Chondrocyte (in vitro differentiated cells): ENCODE measurements at places on chromosomes 4 and X.

- H3K36me3 ChIP-seq: no peaks in the 10 kb centered on the region
- H3K27ac ChIP-seq: no peak overlapping the region
- peaks cover 6% of the 10 kb centered on the region for H3K4me1 ChIP-seq
- H3K4me3 ChIP-seq: no peak overlapping the region
- DNase-seq: no peak
Observed at GRCh38 chr4:72531768-72532290, 37.2 kb downstream of the ADAMTS3 start.

DNA sequence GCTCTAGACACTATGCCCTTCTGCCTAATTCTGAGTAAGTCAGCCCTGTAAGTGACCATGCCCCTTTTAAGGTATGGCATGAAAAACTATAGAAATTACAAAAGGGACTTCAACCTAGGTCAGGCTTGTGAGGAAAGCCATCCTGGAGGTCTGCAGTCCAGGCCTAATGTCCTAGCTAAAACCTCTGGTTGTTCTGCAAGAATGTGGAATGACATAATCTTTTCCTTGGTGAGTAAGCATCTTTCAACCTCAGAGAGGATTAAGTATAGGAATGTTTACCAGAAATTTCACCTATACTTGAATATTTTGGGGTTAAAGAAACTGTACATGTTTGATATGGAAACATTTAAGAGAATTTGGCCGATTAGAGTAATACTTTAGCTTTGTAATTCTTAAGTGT, 23.8 kb upstream of the HPSE start:
- no peak for DNase-seq
- peak overlapping the region; percentile 79 for H3K27ac ChIP-seq
- H3K27me3 ChIP-seq: no peaks in the 10 kb centered on the region
- peaks cover 19% of the 10 kb centered on the region for H3K4me1 ChIP-seq

DNA sequence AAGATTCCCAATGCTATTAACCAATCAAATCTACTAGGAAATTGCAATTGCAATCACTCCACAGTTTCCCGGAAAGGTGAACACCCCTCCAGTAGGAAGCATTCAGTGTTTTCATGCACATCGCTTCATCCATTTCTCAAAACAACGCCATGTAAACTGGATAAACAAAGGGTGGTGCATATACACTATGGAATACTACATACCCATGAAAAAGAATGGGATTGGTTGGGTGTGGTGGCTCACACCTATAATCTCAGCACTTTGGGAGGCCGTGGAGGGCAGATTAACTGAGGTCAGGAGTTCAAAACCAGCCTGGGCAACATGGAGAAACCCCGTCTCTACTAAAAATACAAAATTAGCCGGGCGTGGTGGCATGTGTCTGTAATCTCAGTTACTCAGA, 29.1 kb downstream of the DHRSX start:
- no peak overlapping the region for H3K27ac ChIP-seq
- no peak overlapping the region for H3K4me3 ChIP-seq
- peak; percentile 9 for DNase-seq
- no peaks in the 10 kb centered on the region for H3K27me3 ChIP-seq

DNA sequence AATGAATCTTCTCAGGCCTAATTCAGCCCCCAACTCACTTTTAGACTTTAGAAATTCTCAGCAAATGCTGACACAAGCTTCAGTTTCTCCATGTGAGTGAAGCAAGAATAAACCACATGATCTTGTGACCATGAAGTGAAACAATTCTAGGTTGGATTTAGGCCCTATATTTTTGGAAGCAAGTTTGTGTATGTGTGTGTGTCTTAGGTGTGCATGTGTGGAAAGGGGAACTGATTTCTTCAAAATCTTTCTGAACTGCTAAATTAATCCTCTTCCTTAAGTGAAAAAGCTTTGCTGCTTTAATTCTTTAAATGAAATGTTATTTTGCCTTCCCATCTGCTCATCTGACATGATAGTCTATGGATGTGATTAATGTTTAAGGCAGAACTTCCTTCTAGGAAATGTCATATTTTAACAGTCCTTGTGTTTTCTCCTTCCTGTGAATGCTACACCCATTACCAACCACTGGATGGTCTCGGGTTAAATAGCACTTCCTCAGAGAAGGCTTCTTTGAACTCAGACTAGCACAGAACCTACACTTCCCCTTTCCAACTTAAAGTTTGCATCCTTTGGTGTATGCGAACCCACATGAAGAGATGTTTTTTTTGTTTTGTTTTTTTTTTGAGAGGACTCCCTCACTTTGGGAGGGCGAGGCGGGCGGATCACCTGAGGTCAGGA, 1.2 kb upstream of the TMEM144 start:
- peak overlapping the region; percentile 62 for H3K27ac ChIP-seq
- no peaks in the 10 kb centered on the region for H3K36me3 ChIP-seq
- DNase-seq: no peak

- no peak for DNase-seq
- no peak overlapping the region for H3K4me3 ChIP-seq
- peaks cover 5% of the 10 kb centered on the region for H3K36me3 ChIP-seq
- H3K27me3 ChIP-seq: no peaks in the 10 kb centered on the region
- no peak overlapping the region for H3K27ac ChIP-seq
- H3K4me1 ChIP-seq: no peaks in the 10 kb centered on the region
Observed at GRCh38 chrX:13069771-13070416, 25.5 kb upstream of the FAM9C start.

- H3K27me3 ChIP-seq: peaks cover 42% of the 10 kb centered on the region
Observed at GRCh38 chr4:5988086-5988845, 30.0 kb downstream of the C4orf50 start.

- H3K27me3 ChIP-seq: no peaks in the 10 kb centered on the region
- H3K4me1 ChIP-seq: peaks cover 30% of the 10 kb centered on the region
- H3K36me3 ChIP-seq: peaks cover 2% of the 10 kb centered on the region
- no peak overlapping the region for H3K27ac ChIP-seq
- DNase-seq: no peak
Observed at GRCh38 chr4:118177126-118177525, 142.8 kb downstream of the NDST3 start.

DNA sequence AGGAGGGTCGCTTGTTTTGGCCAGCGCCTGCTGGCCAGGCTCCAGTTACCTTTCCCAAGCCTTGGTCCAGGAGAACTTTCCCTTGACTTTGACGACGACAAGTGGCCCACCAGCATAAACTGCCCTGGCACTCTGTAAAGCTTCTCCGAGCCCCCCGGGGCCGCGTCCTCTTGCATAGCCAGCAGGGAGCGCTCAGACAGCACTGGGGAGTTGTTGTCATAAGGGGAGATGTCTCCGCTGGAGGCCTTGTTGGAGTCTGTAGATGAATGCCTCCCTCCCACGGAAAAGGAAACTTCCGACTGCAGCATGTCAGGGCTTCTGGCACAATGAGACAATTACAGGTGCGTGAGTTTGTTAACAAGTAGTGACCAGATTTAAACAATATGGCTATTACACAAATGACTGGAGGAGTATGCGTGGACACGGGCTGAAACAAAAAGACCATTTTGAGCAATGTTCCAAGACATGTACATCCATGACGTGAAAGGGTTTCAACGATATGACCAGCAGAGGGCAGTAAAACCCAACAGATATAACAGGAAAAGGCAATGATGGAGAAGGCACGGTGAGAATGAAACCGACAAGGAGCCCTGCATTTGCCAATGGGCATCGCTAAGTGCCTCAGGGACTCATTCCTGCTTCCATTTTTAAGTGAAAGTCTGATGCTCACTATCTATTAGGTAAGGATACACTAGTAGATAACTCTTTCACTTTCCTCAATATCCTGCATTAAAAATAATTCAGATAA, 33.0 kb downstream of the HCCS start:
- H3K27ac ChIP-seq: no peak overlapping the region
- no peaks in the 10 kb centered on the region for H3K36me3 ChIP-seq
- no peaks in the 10 kb centered on the region for H3K4me1 ChIP-seq
- no peaks in the 10 kb centered on the region for H3K27me3 ChIP-seq
- no peak overlapping the region for H3K4me3 ChIP-seq

DNA sequence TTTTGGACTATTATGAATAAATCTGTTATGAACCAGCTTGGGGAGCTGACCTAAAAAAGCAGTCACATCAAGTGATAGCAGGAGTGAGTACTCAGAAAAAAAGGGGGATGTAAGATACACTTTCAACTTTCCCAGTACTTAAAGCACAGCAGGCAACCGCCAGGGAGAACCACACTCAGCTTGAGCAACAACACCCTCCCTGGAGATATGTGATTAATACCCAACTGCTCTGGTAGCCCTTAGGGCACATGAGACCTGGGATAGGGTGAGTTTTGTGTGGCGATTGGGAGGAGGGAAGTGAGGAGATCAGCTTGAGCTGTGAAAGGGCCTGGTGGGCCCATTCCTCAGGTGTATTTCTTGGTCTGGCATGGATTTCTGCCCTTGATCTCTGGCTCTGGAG, 220.3 kb upstream of the SFRP2 start:
- H3K27ac ChIP-seq: no peak overlapping the region
- no peak for DNase-seq
- H3K4me3 ChIP-seq: no peak overlapping the region
- peaks cover 15% of the 10 kb centered on the region for H3K36me3 ChIP-seq
